ENCODE measurements at places on chromosomes 2 and 18. TPM values are rescaled to one million over a fixed set of nuclear protein-coding genes. Genes with fewer than 3 reads are reported as not detected.

Gene VWA3B
- not detected for total RNA-seq

Gene IL1RL1
- total RNA-seq, result not detected

Gene HOXD10
- not detected for total RNA-seq

Gene ANKRD29
- 0.81 TPM for total RNA-seq

- DNase-seq, result no peak
- H3K4me1 ChIP-seq, result peaks cover under 1% of the 10 kb centered on the region
- no peaks in the 10 kb centered on the region for H3K27me3 ChIP-seq
- no peaks in the 10 kb centered on the region for H3K36me3 ChIP-seq
- no peak overlapping the region for H3K4me3 ChIP-seq
Measured at GRCh38 chr18:36427831-36428230, 130.3 kb downstream of the FHOD3 start.

- H3K4me3 ChIP-seq, result no peak overlapping the region
- no peaks in the 10 kb centered on the region for H3K27me3 ChIP-seq
- no peaks in the 10 kb centered on the region for H3K4me1 ChIP-seq
Measured at GRCh38 chr2:197200051-197200761, 110.4 kb downstream of the ANKRD44 start.
